T-helper 17 cell (primary cell): ENCODE measurements at places on chromosomes 5 and 9.

- no peak for DNase-seq
Measured at GRCh38 chr5:9502050-9502834, 43.6 kb downstream of the SEMA5A start.

DNA sequence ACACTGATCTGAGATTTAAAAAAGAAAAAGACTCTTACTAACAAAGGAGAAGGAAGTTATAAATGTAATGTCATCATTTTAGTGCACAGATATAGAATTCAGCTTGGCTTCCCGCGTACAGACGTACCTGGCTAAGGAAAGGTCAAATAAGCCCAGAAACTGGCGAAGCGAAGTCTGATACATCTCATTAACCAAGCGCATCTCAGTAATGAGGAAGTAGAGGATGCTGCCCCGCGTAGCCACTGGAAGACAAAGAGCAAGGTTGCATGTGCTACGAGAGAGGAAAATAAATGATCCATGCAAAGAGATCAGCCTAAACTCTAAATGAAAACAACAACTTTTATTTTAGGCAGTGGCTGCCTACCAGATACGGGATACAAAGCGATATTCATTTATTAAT is 208.8 kb downstream of the DNAH5 start:
- DNase-seq: no peak

- DNase-seq: no peak
Measured at GRCh38 chr5:73376618-73377170, 71.9 kb downstream of the FOXD1 start.

DNA sequence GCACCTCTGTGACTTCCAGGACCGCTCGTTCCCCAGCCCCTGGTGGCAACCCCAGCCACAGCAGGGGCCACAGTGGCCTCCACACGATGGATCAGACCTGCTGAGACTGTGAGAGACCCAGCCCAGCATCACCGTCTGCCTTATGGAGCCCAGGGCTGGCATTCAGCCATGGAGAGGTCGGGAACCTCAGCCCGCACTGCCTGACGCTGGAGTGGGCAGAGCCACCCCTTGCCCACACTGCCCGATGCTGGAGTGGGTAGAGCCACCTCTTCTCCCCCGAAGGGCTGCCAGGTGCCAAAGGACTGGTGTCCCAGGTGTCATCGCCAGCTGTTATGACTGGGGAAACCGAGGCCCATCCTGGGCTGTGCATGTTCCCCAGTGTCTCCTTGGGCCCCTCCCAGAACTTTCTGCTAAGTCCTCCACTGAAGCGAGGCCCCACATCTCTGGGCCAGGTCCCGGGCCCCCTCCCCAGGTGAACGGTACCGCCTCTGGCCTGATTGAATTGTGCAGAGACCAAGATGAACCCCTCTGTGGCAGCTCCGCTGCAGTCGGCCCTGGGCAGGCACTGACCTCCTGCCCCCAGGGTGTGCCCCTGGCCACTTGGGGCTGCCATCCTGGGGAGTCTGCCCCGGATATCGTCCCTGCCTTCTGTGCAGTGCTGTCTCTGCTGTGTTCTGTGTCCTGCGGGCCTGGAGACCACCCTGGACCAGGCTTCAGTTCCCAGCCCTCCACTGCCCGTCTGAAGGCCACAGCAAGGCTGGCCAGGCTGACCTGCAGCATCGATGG is 137.1 kb downstream of the ADAMTS2 start:
- DNase-seq: no peak

GRCh38 chr9:75664597-75664996 is 225.9 kb upstream of the PCSK5 start:
- DNase-seq: no peak

GRCh38 chr5:127705120-127705892 is 2.1 kb downstream of the CCDC192 start:
- no peak for DNase-seq

GRCh38 chr5:12102151-12102550 is 197.9 kb upstream of the CTNND2 start:
- DNase-seq: no peak

DNA sequence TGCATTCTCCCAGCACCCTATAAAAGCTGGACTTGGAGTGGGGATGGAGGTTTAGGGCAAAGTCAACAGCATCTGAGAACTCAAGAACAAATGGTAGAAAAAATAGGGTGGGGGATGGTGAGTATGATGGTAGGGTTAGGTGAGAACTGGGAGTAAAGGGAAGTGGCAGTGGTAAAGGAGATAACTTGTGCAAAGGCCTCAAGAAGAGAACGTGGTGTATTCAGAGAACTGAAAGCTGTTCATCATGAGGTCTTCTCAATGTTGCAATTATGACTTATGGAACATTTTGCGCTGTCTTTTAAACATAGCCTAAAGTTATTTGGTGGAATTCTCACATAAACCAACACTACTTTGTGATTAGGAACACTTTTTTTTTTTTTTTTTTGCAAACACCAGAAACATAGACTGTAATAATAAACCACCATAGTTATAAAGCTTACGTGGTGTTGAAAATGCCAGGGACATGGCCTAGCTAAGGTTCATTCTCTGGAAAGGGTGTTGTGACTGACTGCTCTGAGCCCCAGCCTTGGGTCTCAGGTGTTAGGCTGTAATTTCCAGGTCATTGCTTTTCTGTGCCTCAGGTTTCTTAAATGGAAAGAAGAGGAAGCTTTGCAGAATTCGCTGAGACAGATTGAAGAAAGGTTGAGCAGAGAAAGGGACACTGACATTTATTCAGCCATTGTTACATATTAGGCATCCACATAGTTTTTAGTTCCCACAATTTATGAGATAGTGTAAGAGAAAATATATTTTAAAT is 19.2 kb upstream of the TXNDC8 start:
- no peak for DNase-seq

- DNase-seq: no peak
Measured at GRCh38 chr5:132742158-132742557, 4.8 kb upstream of the KIF3A start.

GRCh38 chr9:26786564-26786963 is 106.0 kb downstream of the CAAP1 start:
- no peak for DNase-seq

DNA sequence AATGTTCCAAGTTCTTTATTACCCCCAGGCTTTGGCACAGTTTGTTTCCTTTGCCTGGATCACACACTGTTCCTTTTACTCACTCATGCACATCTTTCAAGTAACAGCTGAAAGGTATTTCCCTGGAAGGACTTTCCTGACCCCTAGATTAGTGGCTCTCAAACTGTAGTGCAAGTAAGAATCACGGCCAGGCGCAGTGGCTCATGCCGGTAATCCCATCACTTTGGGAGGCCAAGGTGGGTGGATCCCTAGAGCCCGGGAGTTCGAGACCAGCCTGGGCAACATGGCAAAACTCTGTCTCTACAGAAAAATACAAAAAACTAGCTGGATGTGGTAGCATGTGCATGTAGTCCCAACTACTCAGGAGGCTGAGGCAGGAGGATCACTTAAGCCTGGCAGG is 19.1 kb upstream of the DELE1 start:
- DNase-seq: no peak

- DNase-seq: no peak
Measured at GRCh38 chr9:124210697-124211096, 47.1 kb upstream of the NEK6 start.

DNA sequence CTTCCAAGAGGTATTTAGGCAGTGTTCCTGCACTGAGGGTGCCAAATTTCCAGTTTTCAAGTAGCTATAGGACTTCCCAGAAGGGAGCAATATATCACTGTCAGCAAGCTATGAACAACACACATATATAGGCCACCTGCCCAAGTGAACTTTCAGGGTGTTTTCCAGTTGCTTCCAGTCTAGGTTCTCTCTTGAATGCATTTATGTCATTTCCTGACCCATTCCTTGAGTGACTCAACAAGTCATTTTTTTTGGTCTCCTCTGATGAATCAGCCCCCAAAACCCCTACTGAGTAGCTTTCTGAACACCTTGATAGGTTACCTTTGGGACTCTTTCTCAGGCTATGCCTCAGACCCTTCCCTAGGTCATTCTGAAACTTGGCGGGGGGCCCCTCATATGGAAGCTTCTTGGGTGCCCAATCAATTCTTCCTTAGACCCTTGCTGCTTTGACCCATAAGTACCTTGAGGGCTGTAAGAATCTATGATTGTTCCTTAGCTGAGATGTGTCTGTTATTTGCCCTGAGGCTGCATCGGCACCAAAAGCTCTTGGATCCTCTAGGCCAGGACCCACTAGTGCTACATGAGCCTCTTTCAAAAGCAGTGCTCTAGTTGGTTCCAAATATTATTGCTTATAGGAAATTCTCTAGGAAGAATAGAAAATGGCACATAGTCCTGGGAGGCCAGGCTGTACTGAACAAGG is 12.4 kb downstream of the DNAJB5 start:
- DNase-seq: no peak

DNA sequence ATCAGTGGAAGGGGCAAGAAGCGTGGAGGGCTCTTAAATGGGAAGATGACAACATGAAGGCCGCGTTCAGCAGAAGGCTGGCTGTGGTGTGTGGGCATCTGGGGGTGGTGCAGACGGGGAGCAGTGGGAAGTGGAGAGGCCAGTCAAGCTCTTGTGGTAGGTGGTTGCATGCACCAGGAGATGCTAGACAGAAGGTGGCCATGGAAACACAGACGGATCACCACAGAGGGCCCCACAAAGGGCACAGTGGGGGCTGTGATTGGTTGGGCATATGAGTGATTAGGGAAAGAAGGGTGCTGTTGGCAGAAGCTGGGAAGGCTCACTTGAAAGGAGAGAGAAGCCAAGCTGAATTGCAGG is 14.7 kb downstream of the MTMR12 start:
- DNase-seq: no peak

GRCh38 chr5:148831590-148832565 is 5.5 kb downstream of the ADRB2 start:
- DNase-seq: no peak
